NCI-H1092 (cell line): ENCODE measurements at places on chromosomes 3 and 15.

GRCh38 chr3:42010530-42010929 is 48.6 kb upstream of the ULK4 start:
- no peak for DNase-seq

DNA sequence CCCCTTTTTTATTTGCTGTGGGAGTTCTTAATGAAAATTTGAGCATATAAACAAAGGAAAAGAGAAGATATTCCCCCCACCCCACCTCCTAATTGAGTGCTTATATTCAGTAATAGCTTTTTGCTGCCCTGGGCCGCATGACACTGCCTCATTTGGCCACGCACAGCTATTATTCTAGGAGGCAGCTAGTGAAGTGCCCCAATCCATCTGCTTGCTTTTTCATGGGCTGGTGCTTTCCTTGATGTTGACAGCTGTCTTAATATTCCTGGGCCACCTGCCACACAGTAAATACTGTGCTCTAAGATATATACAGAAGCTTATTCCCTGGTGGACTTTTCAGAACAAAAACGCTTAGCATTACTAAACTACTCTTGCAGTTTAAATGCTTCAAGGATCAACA is 3.8 kb upstream of the CRYBG3 start:
- peak; percentile 92 for DNase-seq

- DNase-seq: no peak
Measured at GRCh38 chr3:108223928-108224327, 1.7 kb upstream of the IFT57 start.

- no peak for DNase-seq
Measured at GRCh38 chr3:190000187-190000860, 120.4 kb downstream of the P3H2 start.

- no peak for DNase-seq
Measured at GRCh38 chr3:152350776-152351175, 82.0 kb downstream of the MBNL1 start.

- DNase-seq: no peak
Measured at GRCh38 chr3:71206305-71207165, 377.0 kb downstream of the FOXP1 start.

DNA sequence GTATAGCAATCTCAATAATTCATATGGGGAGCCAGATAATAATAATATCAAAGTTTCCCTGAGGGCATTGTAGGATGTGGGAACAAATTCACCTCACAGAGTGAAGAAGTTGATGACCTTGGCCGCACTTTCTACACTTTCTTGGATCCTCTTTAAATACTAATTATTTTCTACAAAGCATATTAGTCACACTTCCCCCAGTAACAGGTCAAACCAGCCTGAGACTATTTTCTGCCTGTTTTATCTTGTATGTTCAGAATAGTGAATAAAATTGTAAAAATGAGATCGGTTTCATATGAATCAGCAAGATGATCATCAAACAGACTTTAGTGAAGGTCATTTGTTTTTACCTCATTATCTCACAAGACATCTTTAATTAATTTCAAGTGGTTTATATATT is 2.3 kb upstream of the OR5K3 start:
- DNase-seq: no peak

- DNase-seq: no peak
Measured at GRCh38 chr15:69031013-69032001, 16.8 kb downstream of the NOX5 start.

DNA sequence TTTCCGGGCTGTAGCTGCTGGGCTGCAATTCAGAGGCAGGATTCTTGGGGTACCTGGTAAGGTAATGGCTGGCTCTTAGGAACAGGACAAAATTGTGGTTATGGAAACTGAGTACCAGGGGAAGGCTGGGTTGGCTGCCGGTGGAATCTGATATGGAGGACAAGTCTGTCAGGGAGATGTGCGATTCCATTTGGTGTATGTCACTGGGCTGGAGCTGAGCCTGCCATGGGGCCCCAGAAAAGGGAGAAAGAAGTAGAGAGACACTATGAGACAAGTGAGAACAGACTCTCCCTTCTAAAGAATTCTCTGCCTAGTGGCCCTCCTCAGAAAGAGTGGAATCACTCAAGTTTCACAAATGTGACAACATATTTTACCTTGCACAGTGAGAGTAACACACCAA is 368.2 kb upstream of the ROPN1 start:
- DNase-seq: no peak
